ENCODE measurements at places on chromosomes 7 and 10.

GRCh38 chr7:74217455-74218342, 7.9 kb downstream of the LAT2 start:
- no peak for DNase-seq

- DNase-seq = no peak
Measured at GRCh38 chr7:129523924-129524323, 21.6 kb downstream of the SMKR1 start.

- no peak for DNase-seq
Measured at GRCh38 chr7:74183653-74184450, 9.7 kb downstream of the EIF4H start.

DNA sequence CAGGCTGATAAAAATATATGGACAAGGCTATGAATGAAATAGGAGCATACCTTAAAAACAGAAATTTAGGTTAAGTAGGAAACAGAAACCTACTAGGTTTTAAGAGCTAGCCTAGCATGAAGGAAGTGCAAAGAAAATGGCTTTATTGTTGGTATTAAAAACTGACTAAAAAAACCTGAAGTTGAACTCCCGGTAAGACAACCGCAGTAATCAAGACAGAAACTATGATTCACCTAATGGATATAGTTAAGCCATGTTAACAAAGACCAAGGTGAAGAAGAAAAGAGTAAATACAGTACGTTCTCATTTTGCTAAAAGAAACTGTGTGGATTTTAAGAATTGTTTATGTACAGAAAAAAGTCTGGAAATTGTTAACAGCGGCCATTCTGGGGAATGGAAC, 2.5 kb downstream of the RTKN2 start:
- no peak for DNase-seq

GRCh38 chr10:47420305-47421056, 36.4 kb upstream of the ZNF488 start:
- DNase-seq = no peak

DNA sequence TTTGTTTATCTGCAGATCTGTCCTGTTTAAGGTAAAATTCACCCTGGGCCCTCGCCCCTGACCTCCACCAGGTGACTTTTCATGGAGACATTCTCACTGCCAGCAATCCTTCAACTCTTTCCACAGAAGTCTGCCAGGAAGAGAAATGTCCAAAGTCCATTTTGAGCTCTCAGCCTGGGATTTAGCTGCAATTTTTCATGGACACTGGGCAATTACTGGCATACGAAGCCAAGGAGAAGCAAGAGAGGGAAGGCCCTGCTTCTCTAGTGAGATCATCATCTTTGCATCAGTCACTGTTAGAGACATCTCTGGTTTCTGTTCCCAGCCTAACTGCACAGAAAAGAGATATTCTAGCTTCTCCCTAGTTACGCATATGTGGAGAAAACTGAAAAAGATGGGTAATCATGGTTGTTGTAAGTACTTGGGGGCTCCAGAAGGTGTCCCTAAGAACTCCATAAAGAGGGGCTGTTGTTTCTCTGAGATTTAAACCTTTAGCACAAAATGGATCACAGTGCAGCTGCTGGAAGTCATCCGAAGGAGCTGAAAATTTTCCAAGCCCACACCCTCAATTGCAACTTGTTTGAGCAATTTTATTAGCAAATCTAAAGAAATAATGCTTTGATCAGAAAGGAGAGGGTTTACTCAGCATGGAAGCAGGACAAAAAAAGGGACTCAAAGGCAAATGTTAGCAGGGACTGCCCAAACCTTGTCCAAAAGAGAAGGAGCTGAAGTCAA, 168.9 kb downstream of the SNX10 start:
- no peak for DNase-seq

GRCh38 chr10:119468542-119469324, 73.8 kb downstream of the RGS10 start:
- DNase-seq = no peak
